ENCODE measurements at places on chromosomes 12 and 14. TPM values are rescaled to one million over a fixed set of nuclear protein-coding genes. Genes with fewer than 3 reads are reported as not detected.

DNA sequence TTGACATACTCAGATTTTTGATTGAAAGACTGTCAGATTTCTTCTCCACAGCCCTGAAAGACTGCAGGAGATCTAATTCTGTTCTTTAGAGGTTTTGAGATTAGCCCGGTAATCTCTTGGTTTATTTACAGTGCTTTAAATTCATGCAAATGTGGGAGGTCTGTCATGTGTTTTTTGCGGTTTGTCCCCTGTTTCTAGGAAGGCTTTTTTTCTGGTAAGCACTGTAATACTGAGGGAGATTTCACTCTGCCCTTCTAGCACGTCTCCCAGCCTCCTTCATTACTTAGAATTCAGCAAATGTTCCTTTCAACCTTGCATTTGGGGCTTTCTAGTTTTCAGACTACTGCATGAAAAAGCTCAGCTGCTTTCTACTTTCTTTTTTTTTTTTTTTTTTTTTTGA lies 31.1 kb downstream of the GPHN start:
- no peak overlapping the region for H3K27ac ChIP-seq
- no peaks in the 10 kb centered on the region for H3K4me1 ChIP-seq
- H3K36me3 ChIP-seq = no peaks in the 10 kb centered on the region
- H3K4me3 ChIP-seq = no peak overlapping the region

Gene PTHLH
- not detected for total RNA-seq

- DNase-seq = no peak
- H3K27ac ChIP-seq = no peak overlapping the region
- no peak overlapping the region for H3K4me3 ChIP-seq
- no peaks in the 10 kb centered on the region for H3K4me1 ChIP-seq
- no peaks in the 10 kb centered on the region for H3K27me3 ChIP-seq
Measured at GRCh38 chr12:127431594-127431993, 835.4 kb upstream of the TMEM132C start.

GRCh38 chr14:105399466-105399775 lies 1.1 kb downstream of the TEX22 start:
- no peaks in the 10 kb centered on the region for H3K27me3 ChIP-seq
- peaks cover 3% of the 10 kb centered on the region for H3K36me3 ChIP-seq
- DNase-seq = no peak
- no peak overlapping the region for H3K27ac ChIP-seq
- peaks cover 52% of the 10 kb centered on the region for H3K4me1 ChIP-seq

DNA sequence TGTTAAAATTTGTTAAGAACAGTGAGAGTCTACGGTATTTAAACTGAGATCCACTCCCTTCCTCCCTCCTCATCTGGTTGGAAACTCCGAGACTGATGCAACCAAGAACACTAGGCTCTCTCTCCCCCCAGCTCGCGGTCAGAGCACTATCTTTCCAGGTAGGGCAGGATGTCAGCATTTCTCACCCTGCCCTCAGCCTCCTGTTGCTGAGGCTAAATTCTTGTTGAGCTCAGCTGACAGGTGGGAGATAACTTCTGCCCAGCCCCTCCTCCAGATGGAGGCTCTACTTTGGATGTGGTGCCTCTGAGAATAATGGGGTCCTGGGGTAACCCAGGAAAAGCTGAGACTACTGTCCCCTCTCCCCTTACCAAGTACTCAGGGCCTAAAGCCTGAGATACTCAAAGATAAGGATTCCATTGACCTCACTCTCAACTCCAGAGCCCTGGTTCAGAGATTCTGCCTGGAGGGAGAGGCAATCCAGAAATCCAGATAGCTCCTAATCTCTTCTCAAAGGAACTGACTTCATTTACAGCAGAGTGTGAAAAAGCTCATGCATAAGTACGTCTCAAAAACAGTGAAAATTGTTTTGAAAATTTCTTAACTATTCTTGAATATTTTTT lies 110.1 kb downstream of the EML5 start:
- H3K27me3 ChIP-seq = no peaks in the 10 kb centered on the region
- H3K4me1 ChIP-seq = no peaks in the 10 kb centered on the region
- no peak overlapping the region for H3K4me3 ChIP-seq
- no peak for DNase-seq
- no peak overlapping the region for H3K27ac ChIP-seq
- H3K36me3 ChIP-seq = no peaks in the 10 kb centered on the region

Gene KCNK13
- not detected for total RNA-seq
